CD4-positive, alpha-beta T cell treated with Interleukin-10 for 1 hour (primary cell): ENCODE measurements at places on chromosomes 5 and 9.
A peak's percentile ranks its signal among the peaks of the same experiment; 100 is the strongest.

DNA sequence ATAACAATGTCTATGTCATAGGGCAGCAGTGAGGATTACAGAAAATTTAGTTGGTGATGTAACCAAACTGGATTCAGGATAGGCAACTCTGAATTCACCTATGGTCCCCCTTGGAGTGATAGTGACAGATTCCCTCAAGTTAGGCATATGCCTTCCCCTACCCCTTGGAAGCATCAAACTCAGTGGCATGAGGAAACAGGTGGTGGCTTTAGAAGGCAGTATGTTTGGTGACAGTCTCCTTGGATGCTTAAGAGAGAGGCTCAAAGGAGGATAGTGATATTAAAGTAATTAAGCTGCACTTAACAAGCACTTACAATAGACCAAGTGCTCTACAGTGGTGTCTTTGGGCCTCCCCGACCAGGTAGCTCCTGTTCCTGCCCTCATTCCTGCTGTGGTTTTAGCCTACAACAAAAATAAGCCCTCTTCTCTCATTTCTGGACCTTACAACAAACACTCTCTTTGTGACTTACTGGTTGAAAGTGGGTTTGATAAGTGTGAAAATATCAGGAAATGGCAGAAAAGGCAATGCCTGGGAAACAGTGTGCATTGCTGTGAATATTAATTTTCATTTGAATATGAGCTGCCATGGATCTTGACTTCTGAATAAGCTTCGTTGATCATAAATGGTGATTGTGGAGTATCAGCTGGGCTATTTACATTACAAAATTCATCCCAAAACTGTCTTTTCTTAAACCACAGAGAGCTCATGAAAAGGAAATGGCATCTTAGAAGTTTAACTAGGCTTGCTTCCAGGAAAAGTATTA is 29.2 kb downstream of the NR4A3 start:
- no peak for DNase-seq

DNA sequence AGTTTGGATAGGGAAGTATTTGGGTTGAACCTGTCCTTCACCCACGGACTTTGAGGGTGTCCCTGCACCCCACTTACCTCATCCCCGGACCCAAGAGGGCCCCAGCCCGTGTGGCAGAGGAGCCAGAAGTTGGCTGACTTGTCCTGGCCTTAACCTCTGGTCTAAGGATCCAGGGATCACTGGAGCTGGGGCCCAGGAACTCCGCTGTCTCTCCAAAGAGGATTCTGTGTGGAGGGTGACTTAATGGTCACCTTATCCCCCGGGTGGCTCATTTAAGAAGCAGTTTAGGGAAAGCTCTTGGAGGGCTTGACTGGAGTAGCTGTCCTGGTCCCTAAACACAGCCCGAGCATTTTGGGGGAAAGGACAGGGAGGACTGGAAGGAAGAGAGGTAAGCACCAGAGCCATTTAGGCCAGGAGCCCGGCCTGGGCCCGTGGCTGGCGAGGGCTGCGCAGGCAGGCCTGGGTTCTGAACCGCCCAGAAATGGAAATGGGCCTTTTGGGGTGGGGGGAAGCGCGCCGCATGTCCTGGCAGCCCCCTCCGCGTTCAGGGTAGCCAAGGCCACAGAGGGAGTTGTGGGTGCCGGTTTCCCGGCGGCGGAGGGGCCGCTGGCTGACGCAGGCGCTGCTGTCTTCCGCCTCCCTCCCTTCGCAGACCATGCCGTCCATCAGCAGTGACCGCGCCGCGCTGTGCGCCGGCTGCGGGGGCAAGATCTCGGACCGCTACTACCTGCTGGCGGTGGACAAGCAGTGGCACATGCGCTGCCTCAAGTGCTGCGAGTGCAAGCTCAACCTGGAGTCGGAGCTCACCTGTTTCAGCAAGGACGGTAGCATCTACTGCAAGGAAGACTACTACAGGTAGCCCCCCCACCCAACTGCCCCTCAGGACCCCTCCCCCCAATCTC is 2.0 kb downstream of the LHX2 start:
- no peak for DNase-seq

DNA sequence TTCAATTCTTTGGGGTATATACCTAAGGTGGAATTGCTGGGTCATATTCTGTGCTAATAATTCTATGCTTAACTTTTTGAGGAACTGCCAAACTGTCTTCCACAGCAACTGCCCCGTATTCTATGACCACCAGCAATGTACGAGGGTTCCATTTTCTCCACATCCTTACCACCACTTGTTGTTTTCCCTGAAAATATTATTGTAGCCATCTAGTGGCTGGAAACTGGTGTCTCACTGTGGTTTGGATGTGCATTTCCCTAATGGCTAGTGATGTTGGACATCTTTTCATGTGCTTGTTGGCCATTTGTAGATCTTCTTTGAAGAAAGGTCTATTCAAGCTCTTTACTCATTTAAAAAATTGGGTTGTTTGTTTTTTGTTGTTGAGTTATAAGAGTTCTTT is 30.7 kb downstream of the MSX2 start:
- DNase-seq, result no peak

DNA sequence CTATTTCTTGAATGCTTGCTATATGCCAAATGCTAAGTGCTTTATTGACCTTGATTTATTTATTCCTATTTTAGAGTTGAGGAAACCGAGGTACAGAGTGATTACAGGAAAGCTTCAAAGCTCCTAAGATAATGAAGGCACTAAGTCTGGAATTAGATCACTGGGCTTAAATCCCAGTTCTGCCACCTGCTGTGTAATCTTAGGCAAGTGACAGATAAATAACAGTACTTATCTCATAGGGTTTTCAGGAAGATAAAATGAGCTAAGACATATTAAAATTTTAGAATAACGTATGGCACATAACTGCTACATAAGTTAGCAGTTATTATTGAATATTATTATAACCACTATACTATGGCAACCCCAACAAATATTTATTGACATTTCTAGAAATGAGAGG is 843.8 kb downstream of the DTWD2 start:
- DNase-seq, result no peak

GRCh38 chr9:79570448-79571308 is 1.1 kb upstream of the TLE4 start:
- peak; percentile 28 for DNase-seq

DNA sequence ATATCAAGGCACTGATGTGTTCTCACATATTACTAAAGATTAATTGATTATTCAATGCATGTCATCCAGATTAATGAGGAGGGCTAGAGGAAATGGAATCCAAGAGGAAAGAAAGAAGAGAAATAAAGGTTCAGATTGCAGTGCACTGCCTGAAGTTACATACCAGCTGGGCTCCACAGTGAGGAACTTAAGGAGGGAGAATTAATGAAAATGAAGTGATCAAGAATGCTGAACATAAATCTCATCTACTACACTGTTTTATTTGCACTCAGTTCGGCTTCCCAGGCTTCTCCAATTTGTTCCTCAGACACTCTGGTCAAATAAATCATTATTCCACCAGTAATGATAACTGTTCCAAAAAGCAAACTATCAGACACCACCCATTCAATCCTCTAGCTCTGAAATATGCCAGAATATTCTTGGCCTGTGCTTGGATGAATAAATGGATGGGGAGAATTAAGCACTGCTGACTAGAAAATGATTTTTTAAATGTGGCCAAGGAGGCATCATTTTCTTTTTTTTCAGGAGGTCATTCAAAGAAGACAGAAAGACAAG is 88.6 kb upstream of the FBN2 start:
- no peak for DNase-seq

GRCh38 chr9:19298436-19299000 is 68.0 kb downstream of the DENND4C start:
- DNase-seq, result no peak

DNA sequence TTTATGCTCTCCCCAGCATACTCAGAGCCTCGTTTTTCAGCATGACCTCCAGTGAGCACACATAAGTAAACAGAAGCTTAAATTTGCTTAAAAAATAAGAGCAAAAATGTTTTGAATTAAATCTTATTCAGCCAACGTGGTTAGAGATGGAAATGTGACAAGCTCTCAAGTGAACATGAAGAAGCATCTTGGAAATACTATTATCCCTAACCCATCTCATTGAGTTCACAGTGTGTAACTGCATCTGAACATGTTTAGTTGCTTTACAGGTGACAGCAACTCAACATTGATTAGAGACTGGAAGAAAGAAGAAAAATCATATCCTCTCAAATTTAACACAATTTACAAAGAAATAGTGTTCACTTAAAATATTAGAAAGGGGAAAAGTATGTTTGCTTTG is 1785.1 kb downstream of the MAT2B start:
- no peak for DNase-seq

DNA sequence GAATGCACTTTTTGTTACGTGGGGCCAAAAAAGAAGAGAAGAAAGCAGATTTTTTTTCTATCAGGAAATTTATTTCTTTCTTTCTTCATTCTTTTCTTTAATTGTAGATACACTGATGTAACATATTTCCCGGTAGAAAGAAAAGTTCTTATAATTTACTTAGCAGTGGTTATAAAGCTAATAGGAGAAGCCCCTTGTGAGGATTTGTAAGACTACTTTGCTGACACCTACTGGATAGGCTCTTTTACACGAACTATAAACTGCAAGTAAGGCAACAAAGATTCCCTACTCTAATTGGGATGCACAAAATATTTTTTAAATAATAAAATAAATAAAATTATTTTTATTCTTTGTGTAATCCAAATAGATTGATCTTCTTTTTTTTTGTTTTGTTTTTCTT is 284.4 kb downstream of the DNAH5 start:
- DNase-seq, result no peak

DNA sequence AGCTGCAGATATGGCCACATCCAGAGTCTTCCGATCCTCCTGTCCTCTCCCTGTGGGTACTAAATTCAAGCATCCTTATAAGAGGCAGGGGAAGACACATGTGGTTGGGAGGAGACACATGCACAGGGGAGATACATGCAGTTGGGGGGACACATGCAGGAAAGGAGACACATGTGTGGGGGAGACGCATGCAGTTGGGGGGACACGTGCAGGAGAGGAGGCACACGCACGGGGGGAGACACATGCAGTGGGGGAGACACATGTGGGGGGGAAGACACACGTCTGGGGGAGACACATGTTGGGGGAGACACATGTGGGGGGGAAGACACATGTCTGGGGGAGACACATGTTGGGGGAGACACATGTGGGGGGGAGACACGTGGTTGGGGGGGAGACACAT is 21.2 kb upstream of the OLFM1 start:
- no peak for DNase-seq

GRCh38 chr5:67696446-67696845 is 499.8 kb upstream of the CD180 start:
- DNase-seq, result no peak

DNA sequence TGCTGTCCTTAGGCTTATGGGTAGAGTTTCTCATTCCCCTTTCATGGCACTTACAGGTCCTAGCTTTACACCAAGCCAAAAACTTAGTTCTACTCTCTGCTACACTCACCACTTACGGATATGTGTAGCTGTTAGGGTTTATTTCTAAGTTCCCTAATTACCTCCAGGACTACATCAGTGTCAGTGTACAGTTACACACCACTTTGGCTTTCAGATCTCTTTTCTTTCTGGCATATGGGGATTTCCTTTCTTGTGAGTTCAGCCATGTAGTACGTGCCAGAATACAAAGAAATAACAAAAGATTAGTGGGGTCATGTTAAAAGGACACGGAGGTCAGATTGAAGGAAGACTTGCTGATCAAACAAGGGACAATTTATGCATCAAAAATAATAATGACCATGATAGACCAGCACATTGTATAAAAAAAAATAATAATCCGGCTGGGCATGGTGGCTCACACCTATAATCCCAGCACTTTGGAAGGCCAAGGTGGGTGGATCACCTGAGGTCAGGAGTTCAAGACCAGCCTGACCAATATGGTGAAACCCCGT is 41.8 kb downstream of the LYRM7 start:
- no peak for DNase-seq

DNA sequence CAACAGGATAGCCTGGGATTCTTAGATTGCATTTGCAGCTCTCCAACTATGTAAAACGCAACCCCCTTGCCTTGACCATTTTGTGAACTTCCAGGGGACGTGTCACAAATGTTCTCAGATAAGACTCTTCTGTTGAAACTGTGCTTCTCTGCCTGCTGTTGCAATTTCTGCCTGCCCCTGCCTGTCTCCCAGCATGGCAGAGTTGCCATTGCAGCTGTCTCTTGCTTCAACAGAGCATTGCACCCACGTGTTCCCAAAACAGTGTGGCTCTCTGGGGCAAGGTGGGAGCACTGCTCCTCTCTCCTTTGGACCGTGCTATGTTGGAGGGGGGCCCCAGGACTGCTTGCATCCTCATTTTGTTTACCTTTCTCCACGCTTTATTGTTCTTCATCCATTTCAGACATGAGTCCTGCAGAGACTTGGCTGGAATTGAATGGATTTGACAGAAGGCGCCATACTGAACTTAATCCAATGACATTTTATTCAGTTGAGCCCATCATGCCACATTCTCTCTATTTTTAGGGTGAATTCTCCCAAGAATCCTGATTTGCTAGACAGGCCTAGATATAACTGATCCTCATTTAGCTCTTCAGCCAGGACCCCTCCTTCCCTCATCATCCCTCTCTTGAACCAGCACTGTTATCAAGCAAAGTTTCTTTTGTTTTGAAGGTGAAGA is 90.7 kb downstream of the MAT2B start:
- no peak for DNase-seq
